ENCODE measurements at places on chromosomes 6 and 20.
A peak's percentile ranks its signal among the peaks of the same experiment; 100 is the strongest.

GRCh38 chr6:120614723-120615122, 719.6 kb downstream of the TBC1D32 start:
- no peak for DNase-seq

- peak; percentile 37 for DNase-seq
Observed at GRCh38 chr6:6008648-6009421, 2.1 kb upstream of the NRN1 start.

DNA sequence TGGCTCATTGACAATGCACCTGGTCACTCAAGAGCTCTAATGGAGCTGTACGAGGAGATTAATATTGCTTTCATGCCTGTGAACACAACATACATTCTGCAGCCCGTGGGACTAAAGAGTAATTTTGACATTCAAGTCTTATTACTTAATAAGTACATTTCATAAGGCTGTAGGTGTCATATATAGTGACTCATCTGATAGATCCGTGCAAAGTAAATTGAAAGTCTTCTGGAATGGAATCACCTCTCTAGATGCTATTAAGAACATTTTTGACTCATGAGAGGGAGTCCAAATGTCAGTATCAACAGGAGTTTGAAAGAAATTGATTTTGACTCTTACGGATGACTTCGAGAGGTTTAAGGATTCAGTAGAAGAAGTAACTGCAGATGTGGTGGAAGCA, 267.9 kb downstream of the CLVS2 start:
- DNase-seq = no peak

DNA sequence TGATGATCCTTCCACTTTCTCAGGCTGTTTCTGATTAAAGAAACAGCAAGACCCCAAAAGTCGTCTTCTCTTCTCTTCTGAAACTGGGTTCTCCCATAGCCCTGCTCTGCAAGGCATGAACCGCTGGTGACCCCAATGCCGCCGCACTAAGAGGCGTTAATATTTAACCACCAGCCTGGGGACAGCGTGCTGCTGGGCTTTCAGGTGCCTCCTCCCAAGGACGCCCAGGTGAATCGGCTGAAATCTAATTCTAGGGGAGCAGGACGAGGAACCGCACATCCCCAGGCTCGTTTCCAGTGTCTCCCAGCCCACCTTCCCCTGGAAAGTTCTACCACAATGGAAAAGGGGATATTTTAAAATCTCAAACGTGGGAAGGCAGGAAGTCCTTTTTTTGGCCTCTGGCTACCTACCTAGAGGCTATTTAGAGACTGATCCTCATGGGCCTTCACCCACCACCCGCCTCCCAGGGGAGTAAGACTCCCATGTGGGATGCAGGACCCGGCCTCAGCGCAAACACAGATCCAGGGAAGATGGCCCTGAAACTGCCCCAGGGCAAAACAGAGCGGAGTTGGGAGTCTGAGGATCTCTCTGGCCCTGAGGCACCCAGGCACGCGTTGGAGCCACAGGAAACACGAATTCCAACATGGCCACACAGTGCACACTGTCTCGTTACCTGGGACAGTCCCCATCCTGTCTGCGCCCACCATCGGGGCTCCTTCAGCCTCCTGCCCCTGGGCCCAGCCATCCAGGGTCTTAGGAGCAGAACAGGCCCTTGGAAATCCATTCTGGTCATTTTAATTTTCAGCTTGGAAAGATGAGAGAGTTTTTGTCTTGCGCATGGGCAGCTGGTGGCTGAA, 56.2 kb downstream of the BMP7 start:
- DNase-seq = no peak

GRCh38 chr6:162220876-162221275, 506.7 kb downstream of the PRKN start:
- DNase-seq = no peak

All from midbrain (tissue), 1 donor.